NCI-H345 (cell line): ENCODE measurements at places on chromosomes 6 and 20.

- DNase-seq: no peak
Measured at GRCh38 chr6:137640086-137640485, 145.9 kb upstream of the OLIG3 start.

- no peak for DNase-seq
Measured at GRCh38 chr6:155004576-155005372, 9.7 kb downstream of the TIAM2 start.

DNA sequence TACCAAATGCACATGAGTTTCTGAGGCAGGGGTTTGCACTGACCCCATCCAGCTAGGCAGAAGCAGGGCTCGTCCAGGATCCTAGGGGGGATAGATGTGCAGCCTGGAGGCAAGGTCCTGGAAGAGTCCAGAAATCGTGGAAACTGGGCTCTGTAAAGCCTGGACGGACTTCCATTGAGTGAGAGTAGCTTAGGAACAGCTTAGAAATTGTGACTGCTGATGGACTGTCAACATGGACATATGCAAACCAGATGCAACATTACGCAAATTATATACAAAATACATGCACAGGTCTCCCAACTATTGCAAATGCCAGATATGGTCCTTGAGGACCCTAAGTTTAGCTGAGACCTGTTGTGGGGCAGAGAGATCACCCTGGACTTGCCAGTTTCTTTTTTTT, 4.8 kb upstream of the EMILIN3 start:
- no peak for DNase-seq

DNA sequence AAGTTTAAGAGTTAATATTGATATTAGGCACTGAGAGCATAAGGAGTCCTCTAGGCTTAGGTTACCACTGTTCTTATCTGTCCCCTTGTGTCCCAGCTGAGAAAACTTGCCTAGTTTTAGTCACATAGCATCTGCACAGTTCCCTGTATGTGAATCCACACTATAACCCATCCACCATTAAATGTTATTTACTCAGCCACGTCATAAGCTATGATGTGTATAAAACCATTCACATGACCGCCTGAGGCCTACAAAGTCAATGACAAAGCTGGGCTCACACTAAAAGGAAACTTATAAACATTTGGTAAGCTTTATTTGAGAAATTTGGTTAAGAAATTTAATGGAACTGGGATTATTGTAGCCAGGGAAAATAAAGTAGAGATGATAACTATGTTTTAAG, 59.2 kb upstream of the TFAP2D start:
- no peak for DNase-seq

DNA sequence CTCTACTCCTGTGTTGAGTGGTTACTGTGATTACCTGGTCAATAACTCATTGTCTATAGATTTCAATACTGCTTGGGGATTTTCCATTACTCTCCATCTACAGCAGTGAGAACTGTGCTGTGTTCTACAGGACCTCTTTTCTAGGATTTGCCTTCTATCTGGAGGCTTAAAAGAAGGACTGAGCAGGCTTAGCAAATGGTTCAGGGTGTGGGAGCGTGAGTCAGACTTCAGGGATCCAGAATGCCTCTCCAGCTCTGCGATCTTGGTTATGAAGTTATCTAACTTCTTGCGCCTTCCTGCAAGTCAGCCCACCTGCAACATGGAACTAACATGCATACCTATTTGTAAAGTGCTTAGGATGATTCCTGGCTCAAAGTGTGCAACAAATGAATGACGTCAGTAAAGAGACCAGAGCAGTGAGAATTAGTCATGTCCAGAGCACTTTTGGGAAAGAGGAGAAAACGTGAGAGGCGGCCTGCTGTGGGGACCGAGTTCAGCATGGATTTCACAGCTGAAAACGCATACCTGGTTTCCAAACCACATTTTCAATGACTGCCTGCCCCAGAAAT, 610.1 kb upstream of the CDH4 start:
- no peak for DNase-seq

DNA sequence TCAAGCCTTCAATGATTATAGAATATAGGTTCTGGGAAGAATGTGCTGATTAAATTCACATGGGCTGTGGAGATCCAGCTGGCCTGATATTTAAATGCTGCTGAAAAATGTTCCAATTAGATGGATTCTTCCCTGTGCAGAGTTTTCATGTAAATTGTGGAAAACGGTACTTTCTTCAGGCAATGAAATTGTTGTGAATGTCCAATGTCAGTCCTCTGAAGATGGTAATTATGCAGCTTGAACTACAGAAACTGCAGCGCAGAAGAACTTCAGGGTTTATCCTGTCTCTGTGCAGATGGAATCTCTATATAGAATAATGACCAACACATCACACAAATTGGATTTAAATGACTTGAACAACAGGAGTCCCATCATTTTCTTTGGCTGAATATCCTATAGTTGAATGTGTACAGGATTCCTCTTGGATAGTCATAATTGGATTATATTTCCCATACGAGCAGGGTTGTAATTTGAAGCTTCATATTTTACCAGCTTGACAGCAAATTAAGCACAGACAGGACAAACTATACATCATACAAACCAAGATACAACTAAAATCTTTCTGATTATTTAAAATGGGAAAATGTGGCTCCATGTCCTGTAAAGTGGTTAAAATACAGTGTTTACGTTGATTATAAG, 82.3 kb downstream of the CAP2 start:
- DNase-seq: no peak

DNA sequence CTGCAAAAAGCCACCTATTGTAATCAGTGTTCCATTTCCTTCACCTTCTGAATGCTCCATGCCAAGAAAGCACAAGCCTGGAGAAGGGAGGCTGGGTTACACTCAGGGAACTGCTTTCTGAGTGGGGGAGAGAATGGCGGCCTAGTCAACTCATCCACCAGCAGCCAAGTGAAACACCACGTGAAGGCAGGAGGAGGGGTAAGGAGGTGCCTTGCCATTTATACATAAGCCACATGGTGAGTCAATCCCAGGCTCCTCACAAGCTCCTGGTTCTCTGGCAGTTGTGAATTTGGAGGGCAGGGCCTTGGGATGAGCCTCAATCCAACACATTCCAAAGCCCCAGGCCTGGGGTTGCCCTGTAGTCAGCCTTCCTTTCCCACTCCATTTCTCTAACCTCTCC, 149.4 kb downstream of the CD24 start:
- no peak for DNase-seq

GRCh38 chr6:6952484-6952883, 155.3 kb upstream of the RREB1 start:
- DNase-seq: no peak

GRCh38 chr6:136719280-136720044, 72.8 kb downstream of the MAP3K5 start:
- DNase-seq: no peak

DNA sequence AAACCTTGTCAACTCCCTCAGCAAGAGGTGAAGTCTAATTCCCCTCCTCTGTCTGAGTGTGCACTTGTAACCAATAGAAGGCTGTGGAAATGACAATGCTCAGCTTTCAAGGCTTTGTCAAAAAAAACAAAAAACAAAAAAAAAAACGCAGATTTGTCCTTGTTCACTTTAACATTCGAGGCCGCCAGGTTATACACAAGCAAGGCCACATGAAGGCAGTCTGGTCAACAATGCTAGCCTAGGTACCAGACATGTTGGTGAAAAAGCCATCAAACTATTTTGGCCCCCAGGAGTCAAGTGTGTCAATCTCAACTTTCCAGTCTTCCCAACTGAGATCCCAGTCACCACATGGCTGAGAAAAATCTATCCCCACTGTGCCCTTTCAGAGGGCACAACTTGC, 92.3 kb downstream of the CDK19 start:
- DNase-seq: no peak

DNA sequence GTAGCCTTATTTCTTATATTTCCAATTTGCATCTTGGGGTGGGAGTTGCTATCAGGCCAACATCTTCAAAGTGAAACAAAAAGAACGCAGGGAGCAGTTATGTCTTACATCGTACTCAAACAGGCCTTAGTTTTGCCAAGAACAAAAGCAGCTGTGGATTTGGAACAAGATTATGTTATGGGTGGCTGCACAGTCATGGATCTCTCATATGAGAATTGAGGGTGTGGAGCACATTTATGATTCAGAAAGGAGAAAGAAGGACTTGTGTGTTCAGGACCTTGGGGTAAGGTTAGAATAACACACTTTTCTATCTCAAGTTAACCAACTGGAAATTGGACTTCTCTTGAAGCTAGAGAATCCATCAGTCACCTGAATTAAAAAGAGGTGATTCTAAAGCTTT, 259.9 kb downstream of the FOXA2 start:
- no peak for DNase-seq

DNA sequence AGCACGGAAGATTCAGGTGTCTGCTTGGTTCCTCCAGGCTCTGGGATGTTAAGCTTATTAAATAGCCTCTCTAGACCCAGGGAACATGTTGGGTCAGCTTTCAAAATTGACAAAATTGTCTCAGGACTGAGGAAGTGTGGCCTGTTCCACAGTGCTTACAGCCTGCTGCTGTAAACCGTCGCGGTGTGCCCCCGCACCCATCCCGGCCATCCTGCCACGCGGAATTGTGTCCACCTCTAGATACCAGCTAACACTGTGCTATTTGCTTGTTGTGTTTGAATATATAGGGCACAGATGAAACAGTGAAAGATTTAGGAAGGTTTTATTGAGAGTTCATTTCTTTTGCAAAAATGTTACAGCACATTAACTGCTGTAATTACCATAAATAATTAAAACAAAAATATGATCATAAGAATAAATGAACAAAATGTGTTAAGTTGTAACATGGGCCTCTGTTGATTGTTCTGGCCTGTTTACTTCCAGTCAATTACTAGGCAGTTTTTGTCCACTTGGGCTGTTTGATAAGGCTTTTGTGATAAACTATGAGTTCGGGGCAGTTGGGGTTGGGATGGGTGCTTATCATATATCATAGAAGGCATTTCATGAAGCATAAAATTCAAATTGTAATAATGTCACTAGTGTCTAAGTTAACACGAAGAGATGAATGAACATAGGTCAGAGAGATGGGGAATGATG, 77.4 kb downstream of the ARID1B start:
- DNase-seq: no peak

GRCh38 chr6:90820436-90820835, 233.6 kb upstream of the MAP3K7 start:
- DNase-seq: no peak

DNA sequence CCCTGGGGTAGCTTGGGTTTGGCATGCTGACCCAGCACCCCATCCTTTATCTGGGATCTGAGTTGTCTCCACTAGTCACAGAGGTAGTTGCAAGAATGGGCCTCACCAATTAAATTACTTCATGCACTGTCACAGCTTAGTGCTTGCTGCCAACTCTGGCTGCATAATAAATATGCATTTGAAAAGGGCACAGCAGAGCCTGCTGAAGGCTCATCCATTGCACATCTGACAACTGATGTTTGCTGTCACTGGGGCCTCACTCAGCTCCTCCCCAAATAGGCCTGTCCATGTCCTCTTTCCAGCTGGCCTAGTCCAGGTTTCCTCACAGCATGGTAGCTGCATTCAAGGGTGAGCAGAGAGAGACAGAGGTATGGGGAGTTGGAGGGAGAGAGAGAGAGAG, 13.3 kb upstream of the NXT1 start:
- peak; percentile 53 for DNase-seq

GRCh38 chr20:10508468-10509251, 73.6 kb downstream of the SLX4IP start:
- no peak for DNase-seq

- DNase-seq: peak; percentile 20
Measured at GRCh38 chr6:89144354-89144906, 1.4 kb upstream of the PM20D2 start.

DNA sequence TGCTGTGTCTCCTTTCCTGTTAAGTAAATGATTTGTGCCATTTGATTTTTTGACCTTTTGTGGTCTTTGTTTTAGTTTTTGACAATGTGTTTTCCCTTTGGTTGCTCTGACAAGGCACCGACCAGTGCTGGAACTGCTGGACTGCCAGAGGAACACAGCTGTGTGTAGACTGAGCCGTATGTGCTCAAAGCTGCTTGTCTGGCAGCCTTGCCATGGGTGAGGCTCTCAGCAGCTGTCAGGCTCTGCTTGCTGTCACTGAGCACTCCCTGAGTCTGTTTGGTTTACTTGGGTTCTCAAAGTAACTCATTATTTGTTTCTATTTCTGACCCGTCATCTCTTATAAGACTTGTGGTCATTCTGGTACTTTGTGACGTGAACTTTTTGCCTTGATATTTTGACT, 15.1 kb upstream of the SNRPB start:
- DNase-seq: no peak

GRCh38 chr6:21827425-21828202, 234.1 kb downstream of the SOX4 start:
- no peak for DNase-seq

DNA sequence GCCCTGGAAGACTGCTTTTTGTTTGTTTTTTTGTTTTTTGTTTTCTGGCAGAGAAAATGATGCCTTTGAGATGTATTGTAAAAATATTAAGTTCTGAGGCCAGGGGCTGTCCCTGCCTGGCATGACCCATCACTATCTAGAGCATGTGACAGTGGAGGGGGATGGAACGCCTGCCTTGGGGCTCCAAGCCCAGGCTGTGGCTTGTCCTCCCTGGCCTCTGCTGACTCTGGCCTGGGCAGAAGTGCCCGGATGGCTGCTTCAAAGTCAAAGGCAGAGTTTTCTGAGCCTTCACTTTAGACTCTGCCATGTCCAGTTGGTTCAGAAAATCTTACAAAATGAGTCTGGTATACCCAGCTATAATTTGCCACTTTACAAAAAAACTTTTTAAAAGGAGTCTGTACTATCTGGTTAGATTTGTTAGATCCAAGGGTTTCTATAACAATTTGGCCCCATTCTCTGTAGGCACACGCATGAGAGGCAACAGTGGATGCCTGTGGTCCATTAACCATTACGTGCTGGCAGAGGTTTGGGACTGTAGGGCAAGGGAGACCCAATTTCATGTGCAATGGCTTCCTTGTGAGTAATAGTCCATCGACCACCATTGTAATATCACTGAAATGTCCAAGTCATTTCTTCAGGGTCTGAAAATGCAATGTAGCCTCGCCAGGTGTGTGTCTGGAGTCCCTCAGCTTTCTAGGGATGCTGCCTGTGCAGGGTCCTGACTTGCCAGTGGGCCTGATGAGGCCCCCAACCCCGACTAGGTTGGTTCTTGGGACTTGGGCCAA, 8.3 kb downstream of the PPP1R3G start:
- DNase-seq: no peak

DNA sequence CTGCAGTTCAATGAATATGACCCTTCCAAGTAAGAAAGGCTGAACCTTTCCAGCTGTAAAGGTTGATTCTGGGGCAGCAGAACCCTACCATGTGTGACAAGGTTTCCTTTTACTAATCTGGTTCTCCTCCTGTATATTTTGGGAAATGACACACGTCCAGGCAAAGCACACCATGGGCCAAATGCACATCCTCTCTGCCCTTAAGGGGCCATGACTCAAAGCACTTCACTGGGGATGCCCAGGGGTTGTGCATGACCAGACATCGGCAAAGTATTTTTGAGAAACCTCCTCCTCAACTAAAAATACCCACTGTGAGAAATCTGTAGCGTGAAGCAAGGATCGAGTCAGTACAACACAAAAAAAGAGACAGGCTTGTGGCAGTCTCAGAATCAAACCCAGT, 174.7 kb downstream of the BACH2 start:
- DNase-seq: no peak

- no peak for DNase-seq
Measured at GRCh38 chr20:33915726-33916331, 77.9 kb upstream of the RALY start.

- DNase-seq: peak; percentile 1
Measured at GRCh38 chr20:52481443-52481842, 289.9 kb upstream of the ZFP64 start.
